ENCODE measurements at places on chromosomes 7 and 10. TPM values are rescaled to one million over a fixed set of nuclear protein-coding genes. Genes with fewer than 3 reads are reported as not detected.

The ASB13 gene
- total RNA-seq, result 61.8 TPM

DNA sequence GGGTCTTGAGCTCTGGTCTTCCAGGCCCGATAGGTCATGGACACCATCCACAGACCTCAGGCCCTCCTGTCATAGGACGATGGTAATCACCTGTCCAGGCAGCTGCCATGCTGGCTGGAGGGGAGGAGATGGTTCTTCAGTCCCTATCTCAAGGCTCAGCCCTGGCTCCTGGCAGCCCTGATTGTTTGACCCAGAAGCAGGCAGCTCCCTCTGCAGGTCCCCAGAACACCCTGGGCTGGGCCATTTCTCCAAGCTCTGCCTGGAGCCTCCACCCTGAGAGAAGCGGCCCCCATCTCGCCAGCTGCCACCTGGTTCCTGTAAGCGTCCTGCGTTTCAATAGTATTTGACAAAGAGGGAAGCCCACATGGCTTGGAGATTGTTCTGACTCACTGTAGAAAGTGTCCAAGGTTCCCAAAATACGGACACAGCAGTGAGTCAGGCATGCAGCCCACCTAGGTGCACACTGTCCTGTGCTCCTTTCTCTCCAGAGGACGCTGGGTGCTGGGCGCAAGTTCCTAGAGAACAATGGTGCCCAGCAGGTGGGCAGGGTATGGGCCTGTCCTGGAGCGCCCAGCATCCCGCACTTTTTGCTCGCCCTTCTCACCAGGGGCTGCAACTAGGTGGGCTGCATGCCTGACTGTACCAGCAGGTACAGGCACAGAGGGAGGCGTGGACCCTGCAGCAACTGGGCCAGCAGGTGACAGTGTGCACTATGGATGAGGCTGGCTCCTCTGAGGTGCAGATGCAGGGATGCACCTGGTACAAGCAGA lies 72.4 kb upstream of the EBF3 start:
- DNase-seq, result peak; percentile 42

The KCND2 gene
- 3.6 TPM for total RNA-seq

DNA sequence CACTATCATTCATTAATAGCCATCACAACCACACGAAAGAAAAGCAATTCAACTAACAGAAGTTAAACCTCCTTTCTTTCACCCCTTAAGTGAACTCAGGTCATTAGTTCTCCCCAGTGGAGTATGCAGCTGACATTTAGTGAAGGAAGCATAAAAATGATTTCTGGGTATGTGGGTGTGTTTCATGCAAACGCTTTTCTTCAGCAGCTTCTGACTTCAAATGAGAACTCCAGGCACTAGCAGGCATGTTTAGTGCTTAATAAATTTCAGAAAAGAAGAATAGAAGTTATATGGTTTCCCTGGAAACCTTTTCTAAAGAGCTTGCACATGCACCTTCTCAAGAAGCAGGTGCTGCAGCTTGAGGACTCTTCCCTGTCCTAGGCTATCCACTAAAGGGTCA lies 62.5 kb downstream of the PIK3CG start:
- no peak for DNase-seq

- no peak for DNase-seq
These were observed 111.3 kb downstream of the ITGB8 start for GRCh38 chr7:20441991-20442441.

- DNase-seq, result no peak
These were observed 283.5 kb downstream of the THSD7A start for GRCh38 chr7:11548532-11548931.

The PSMC2 gene
- 114 TPM for total RNA-seq

The ZFAND2A gene
- 31.9 TPM for total RNA-seq

DNA sequence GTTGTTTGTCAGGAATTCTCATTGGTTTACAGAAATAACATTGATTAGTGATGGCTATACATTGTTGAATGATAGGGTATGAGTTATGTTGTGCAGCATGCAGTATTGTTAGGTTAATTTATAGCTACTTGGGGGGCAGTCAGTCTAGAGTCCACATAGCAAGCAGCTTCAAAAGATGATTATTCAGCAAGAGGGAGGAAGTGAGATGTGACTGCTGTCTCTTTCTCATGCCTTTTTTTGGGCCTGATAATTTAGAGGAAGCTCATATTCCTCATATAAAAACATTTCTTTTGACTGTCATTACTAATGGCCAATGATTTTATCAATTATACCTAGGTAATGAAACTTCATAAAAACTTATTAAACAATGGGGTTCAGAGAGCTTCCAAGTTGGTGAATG lies 3.4 kb upstream of the TBRG4 start:
- DNase-seq, result no peak

The CYP3A5 gene
- 8.5 TPM for total RNA-seq

The CFAP69 gene
- total RNA-seq, result 13.0 TPM

- DNase-seq, result no peak
These were observed 1.5 kb downstream of the IL6 start for GRCh38 chr7:22728401-22729029.

GRCh38 chr10:72278668-72279393 lies 5.1 kb downstream of the DDIT4 start:
- DNase-seq, result no peak

The CYP3A7 gene
- 1.5 TPM for total RNA-seq

DNA sequence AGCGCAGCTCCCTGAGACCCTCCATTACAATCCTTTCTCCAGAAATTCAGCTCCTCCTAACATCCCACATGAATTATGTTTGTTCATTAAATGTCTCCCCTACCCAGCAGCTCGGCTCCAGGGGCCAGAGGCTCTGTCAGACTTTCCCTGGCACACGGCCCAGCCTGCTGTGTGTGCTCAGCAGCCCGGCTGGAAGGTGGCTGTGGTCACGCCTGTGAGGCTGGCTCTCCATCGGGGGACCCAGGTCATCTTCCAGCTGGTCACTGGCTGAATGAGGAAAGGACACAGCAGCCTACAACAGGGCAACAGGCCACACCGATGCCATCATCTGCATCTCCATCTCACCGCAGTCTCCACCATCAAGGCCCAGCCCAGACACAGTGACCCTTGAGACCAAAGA lies 219.8 kb downstream of the MAD1L1 start:
- no peak for DNase-seq

The RGS10 gene
- 34.0 TPM for total RNA-seq

The TLX1 gene
- total RNA-seq, result not detected

- DNase-seq, result peak; percentile 95
These were observed at the start of gene OTUD1 for GRCh38 chr10:23438547-23439451. Gene OTUD1 (plus strand): TSS chr10:23439075. CDS start chr10:23439458, 383 bp downstream.

GRCh38 chr7:111137296-111138192 lies 46.6 kb downstream of the LRRN3 start:
- no peak for DNase-seq

DNA sequence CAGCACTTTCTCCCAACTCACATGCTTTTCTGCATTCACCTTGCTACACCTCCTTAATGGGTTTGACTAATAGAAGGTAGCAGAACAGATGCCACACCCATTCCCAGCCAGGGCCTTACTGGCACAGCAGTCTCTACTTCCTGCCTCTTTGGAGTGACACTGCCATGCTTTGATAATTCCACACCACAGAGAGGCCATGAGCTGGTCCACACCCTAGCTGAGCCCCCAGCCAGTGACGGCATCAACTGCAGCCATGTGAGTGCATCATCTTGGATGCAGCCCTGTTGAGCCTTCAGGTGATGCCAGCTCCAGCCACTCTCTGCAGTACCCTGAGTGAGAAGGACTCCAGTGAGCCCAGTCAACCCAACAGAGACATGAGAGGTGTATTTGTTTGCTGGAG lies 27.5 kb upstream of the EZH2 start:
- DNase-seq, result no peak

DNA sequence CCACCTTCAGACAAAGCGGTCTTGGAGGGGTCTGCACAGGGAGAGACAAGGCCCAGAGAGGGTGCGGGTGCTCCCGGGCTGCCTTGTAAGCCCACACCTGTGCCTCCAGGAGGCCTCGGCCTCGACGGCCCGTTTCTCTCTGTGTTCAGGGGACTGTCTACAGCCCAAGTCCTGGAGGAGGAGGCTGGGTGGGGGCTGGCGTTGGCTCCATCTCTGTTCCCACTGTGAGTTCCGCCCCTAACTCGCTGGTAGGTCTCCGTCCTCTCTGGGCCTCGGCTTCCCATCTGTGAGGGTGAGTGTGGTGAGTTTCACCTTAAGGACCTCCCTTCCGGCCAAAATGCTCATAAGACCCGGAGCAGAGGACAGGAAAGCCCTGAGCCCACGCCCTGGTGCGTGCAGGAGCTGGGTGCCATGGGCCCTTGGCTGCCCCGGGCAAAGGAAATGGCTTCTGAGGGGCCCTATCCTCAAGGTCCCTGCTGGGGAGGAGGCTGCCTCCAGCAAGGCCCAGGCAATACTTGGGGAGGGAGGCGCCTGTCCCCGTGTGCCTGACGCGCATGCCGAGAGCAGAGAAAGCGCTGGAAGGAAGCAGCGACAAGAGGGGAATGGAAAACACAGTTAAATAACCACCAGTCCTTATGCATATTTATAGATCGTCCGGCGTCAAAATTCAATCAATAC lies 276.8 kb downstream of the ELFN1 start:
- DNase-seq, result no peak

The SPDYE1 gene
- not detected for total RNA-seq

- no peak for DNase-seq
These were observed 572.1 kb downstream of the SORCS1 start for GRCh38 chr10:106592396-106592795.

Measured in breast epithelium (tissue), 4 donors.